ENCODE measurements at places on chromosomes 13 and 19. TPM values are rescaled to one million over a fixed set of nuclear protein-coding genes. Genes with fewer than 3 reads are reported as not detected.
A peak's percentile ranks its signal among the peaks of the same experiment; 100 is the strongest.

The GRIK5 gene
- 16.4 TPM for total RNA-seq

The FKBP8 gene
- total RNA-seq: 446 TPM

The TTYH1 gene
- total RNA-seq: 13.4 TPM

The PDE4C gene
- 1.4 TPM for total RNA-seq

The ZNF682 gene
- total RNA-seq: 4.4 TPM

The CEACAM16 gene
- total RNA-seq: not detected

The CEBPA gene
- total RNA-seq: 4.8 TPM

The ATP8B3 gene
- 7.4 TPM for total RNA-seq

The S1PR4 gene
- not detected for total RNA-seq

The CASP14 gene
- not detected for total RNA-seq

The FFAR3 gene
- not detected for total RNA-seq

The TMEM150B gene
- 0.24 TPM for total RNA-seq

DNA sequence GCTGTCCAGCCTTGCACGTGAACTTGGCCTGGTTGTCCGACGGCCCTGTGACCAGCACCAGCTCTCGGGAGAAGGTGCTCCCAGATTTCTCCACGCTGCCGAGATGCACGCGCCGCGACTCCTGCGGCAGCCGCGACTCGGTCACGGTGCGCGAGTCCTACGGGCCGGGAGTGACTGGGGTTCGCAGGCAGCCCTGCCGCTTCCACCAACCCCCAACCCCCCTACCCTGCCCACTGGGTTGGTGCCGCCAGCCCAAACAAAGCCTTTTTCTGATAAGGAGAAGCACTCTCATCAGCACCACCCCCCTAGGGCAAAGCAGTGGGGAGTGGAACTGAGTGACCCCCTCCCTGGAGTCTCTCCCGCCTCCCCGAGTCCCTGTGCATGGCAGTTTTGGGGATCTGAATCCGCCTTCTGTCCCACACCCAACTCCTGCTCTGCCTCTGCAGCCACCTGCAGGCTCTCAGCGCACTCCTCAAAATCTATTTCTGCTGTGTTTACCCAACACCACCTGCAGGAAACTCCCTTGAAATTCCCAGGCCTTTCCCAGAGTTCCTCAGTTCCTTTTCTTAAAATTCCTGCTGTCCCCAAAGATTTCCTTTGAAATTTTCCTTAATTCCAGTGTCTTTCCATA is 6.2 kb downstream of the NPHS1 start:
- DNase-seq: peak; percentile 85

DNA sequence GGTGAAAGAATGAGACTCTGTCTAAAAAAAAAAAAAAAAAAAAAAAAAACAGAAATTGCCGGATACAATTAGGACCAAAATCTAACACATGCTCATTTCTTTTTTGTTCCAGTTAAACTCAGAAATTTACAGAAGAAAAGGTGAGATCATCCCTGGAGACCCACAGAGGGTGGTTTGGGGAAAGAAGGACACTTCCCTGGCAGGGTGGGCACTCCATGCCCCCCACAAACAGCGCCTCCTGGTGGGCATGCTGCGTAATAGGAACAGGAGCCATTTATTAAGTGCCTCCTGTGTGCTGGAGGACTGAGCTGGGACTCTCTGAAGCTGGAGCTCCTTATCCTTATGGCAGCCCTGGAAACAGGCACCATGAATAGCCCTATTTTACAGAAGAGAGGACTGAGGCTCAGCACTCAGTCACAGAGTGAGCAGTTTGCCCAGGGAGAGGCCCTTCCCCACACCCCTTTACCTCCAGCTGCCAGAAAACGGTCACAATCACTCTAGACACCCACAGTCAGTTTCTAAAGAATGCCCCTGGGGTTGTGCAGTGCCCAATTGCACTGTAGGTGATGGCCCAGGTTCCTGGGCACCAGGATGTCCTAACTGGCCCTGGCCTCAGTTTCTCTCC is 10.1 kb downstream of the C19orf38 start:
- DNase-seq: peak; percentile 84

GRCh38 chr19:50910722-50911121 is 473 bp downstream of the KLK4 start:
- no peak for DNase-seq

DNA sequence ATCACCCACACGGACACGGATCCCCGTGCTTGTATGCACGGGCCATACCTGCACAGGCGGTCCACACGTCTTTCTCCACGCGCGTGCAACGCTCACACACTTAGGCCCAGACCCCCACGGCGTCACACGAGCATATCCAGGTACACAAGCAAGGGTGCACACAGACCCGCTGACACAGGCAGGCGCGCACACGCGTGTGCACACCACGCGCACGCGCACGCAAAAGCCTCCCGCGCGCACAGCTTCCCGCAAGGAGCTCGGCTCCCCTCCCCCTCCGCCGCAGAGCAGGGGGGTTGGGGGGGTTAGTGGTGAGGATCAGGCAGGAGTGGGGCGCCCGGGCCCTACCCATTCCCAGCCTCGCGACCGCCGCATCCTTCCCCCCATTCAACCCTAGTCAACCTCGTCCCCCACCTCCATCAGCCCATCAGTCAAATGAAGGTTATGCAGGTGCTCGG is 407 bp downstream of the RAB3A start:
- no peak for DNase-seq

- peak; percentile 88 for DNase-seq
Observed at GRCh38 chr19:16899566-16900075, 10.8 kb downstream of the F2RL3 start.

GRCh38 chr13:76329004-76329403 is 557.2 kb downstream of the KCTD12 start:
- no peak for DNase-seq

DNA sequence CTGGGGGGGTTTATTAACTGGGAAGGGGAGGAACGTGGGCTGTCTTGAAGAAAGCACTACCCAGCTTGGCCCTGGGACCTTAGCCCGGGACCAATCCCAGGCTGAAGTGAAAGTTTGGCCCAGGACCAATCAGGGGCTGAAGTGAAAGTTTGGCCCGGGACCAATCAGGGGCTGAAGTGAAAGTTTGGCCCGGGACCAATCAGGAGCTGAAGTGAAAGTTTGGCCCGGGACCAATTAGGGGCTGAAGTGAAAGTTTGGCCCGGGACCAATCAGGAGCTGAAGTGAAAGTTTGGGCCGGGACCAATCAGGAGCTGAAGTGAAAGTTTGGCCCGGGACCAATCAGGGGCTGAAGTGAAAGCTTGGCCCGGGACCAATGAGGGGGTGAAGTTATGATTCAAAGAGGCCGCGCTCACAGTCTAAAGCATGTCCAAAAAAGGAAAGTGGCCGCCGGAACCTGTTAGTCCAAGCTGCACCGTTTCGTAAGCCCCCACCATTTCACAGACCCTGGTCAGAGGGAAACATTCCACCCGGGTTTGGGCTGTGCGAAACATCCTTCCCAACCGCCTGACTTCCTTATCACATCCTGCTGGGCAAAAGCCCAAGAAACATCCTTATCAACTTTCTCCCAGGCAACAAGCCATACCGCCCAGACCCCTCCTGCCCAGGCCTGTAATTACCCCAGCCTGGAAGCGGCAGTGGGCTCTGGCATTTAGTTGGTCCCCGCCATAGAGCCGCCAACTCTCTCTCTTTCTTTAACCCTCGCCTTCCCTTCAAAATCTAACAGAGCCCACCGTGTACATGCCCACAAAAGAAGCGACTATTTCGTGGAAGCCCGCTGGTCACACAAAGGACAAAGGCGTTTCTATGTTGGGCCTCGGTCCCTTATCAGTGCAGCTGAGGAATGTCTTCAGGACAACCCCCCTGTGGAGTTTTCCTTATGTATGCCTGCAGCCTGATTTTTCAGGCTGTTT is 1.1 kb downstream of the ZNF850 start:
- peak; percentile 26 for DNase-seq

DNA sequence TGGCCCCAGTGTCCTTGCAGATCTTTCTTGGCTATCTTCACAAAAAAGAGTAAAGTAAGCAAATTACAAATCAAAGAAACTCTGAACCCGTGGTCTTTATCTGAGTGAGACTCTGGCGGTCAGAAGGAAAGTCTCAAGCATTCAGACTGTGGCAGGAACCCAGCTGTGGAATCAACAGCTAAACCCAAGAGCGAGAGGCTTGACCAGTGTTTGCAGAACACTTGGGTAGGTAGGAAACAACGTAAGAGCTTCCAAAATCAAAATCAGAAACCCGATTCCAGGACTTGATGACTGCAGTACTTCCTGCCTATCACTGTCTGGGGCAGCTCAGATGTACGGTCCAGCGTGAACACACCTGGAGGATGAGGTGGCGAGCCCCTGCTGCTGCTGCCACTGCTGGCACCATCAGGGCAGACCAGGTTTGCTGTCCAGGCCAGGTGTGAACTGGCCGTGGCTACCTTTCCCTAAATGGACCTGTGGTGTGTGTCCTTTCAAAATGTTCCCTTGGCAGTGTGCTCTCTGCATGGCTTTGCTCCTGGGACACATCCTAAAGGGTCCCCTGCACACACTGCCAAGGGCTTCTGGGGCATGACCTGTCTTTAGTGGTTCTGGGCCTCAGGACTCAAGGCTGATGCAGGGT is 9.5 kb downstream of the TUBA3C start:
- DNase-seq: no peak

DNA sequence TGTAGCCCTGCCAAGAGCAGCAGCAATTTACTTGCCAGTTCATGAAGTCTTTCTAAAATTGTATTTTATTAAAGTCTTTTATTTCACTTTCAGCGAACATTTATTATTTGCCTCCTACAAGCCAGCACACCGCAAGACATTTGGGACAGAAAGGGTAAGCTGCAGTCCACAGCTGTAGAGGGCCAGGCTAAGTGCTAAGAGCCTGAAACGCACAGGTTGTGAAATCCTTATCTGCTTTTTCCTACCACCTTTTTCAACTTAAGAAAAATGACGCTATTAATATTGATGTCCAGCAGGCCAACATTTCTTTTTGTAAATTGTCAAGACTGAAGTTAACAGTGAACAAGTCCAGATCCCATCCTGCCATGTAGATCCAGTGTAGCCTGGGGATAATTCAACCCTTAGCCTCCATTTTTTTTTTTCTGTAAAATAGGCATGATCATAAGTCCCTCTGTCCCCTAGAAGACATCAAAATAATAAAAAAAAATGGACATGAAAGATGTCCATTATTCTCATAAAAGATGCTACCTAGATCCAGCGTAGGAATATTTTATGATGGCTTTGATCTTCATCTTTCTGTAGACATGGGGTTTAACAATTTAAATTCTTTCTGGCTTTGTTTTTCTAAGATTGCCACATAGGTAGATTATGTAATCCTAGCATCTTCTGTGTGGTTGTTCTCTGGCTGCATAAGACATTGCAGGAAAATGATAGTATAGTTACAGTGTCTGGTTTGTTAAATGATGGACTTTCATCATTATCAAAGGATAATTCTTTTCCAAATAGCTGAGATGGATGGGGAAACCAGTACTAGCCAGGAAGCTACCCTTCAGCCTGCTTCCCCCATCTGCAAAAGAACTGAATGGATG is 128.4 kb downstream of the SHISA2 start:
- DNase-seq: no peak

DNA sequence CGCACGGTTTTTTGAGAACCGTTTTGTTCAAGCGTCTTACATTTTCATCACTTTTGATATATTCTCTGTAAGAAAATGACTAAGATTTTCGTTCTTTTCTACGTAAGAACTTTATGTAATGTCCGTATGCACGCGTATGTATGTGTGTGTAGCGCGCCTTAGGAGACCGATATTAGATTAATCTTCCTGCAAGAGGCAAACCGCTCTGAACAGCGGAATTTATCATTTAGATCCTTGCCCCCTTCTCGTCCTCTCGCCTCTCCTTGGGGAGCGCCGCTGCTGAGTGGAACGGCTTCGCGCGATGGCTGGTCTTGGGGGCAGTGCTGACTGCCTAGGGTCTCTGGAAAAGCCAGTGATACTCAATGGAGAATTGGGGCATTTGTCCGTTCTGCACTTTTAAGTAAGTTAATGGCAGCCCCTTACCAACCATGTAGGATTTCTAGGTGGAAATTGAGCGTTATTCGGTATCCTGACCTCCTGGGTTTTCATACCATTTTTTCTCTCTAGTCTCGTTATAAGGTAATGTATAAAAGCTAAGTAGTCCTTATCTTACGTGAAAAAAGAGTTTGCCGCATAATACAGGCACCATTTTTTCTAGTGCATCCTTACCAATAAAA is 4.7 kb downstream of the MAB21L1 start:
- peak; percentile 27 for DNase-seq

DNA sequence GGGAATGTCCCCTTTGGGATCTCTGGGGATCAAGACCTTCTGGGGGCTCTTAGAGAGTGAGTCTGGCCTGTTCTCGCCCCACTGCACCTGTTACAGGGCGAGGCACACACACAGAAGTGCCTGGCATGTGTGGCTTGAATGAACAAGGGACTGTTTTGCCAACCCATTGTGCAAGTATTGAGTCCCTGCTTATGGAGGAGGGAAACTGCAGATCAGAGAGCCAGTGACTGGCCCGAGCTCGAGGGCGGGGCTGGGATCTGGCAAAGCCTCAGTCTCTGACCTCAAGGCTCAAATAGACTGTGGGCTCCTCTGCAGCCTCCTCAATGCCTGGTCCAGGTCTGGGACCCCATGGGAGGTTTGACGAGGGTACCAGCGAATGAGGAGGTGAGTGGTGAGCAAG is 5.5 kb downstream of the RAVER1 start:
- no peak for DNase-seq

DNA sequence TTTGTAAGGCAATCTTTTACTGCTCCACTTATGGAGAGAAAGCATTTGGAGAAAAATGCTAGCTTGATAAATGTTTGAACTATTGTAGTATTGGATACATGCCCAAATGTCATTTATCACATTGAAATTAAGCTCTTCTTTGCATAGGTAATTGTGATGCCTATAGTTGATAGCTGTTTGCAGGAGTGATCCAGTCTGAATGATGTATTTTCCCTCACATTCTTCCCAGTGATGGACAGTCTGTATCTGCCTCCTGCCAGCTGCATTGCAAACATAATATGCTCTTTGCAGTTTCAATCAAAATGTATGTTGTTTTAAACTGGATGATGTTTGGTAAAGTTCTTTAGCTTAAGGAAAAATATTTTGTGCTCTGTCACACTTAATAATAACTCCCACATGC is 89.8 kb downstream of the EDNRB start:
- no peak for DNase-seq

- DNase-seq: no peak
Observed at GRCh38 chr13:100149389-100149788, 60.5 kb downstream of the PCCA start.

Measured in H7 (cell line).